T-helper 17 cell (primary cell): ENCODE measurements at places on chromosomes 2 and 18.

- no peak for DNase-seq
These were observed 5.7 kb upstream of the TET3 start for GRCh38 chr2:73979021-73979420.

DNA sequence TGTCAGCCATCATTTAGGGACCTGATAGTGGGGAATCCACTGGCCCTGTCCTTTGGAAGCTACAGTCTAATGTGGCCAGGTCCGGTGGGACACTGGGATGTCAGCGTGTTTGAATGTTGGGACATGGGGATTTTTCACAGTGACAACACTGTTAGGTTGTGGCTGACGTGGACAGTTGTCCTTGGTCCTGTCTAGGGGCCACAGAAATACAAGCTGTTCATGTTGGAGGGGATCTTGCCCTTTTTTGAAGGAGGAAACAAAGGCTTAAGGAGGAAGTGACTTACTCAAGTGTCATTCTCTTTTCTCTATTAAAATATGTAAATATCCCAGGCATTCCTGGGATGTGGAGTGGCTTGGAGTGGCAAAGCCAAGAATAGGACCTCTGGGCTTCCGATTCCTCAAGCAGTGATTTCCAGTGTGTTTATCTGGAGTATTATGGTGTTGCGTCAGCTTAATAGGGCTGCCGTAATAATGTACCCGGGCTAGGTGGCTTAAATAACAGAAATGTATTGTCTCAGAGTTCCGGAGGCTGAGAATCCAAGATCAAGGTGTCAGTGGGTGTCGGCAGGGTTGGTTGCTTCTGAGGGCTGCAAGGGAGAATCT is 8.5 kb downstream of the ACOXL start:
- DNase-seq: no peak

DNA sequence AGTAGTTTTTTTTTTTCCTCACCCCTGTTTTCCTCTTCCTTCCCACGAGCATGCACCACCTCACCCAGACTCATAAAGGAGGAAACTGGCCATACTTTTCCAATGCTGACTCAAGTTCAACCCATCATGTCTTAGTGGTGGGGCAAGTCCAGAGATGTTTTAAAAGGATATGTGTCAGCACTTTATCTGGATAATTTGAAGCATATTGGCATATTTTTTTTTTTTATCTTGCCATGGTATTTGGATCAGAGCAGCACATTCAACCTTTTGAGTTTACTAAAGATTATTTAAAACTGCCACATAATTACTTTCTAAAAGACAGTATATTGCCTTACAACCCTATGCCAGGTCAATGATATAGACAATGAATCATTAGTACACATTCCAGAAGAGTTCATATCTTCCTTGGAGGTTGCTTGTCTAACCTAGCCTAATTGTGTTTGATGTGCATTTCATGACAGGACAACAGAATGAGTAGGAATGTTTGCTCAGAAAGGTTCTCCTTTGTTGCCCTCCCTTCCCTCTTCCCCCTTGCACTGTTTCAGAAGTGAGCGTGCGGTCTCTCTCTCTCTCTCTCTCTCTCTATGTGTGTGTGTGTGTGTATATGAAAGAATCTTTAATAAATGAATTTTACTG is 950.7 kb upstream of the FAM98A start:
- no peak for DNase-seq

DNA sequence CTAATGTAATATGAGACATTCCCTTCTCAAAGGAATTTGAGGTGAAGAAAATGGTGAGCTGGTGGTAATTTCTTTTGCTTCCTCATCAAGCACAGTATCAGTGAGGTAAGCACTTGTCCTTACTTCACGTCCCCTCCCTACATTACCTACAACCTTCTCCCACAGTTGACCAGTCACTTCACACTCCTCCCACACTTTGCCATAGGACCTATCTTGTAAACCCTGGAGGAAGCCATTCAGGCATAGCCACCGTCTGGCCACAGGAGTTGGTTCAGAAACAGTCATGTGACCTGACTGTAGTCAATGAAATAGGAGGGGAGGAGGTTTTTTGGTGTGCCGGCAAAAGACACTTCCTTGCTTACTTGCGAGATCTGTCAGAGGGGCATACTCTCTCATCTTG is 12.1 kb downstream of the ACOXL start:
- DNase-seq: no peak

DNA sequence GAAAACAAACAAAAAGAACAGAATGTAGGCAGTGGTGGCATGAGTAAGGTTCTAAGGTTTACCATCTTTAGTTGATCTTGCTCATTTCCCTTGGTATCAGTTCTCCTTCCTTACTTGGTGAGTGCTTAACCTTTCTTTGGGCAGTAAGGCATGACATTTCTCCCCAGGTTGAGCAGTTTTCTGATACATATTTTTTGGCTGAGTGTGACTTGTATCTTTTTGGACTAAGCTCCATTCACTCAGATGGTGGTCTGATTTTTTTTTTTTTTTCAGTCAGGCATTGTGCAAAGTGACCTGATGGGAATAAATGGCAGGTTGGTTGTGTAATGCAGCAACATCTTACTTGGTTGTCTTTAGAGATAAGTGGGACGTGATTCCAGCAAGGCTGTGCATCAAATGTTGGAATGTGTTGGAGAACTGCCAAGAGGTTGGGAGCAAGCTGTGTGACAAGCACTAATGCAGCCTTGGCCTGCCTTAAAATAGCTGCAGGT is 15.1 kb downstream of the SPTBN1 start:
- no peak for DNase-seq

DNA sequence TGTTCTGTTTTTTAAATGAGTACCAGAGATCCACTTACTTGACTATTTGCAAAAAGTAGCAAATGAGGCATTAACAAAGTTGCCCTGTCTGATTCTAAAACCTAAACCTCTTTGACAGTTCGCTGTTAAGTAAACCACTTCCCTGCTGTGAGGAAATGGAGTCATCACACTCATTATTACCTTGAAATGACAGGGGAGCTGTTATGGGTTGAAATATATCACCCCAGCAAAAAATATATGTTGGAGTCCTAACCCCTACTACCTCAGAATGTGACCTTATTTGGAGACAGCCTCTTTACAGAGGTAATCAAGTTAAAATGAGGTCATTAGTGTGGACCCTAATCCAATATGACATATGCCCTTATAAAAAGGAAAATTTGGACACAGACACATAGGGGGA is 36.1 kb downstream of the DHRS9 start:
- no peak for DNase-seq

DNA sequence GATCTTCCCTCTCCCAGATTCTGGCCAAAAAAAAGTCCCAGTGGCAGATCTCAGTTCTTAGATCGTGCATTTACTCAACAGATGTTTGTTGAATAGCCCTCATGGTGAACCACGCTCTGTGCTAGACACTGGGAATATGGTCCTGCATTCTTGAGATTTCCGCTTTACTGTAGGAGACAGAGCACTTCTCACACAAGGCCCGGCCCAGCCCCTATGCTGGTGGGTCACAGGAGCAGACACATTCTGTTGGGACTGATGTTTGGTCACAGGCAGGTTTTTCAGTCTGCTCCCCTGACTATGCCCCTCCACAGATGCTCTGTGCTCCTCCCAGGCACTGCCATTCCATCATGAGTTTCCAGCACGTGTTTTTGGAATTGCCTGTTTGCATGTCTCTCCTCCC is 110.9 kb downstream of the RAPGEF4 start:
- DNase-seq: no peak

DNA sequence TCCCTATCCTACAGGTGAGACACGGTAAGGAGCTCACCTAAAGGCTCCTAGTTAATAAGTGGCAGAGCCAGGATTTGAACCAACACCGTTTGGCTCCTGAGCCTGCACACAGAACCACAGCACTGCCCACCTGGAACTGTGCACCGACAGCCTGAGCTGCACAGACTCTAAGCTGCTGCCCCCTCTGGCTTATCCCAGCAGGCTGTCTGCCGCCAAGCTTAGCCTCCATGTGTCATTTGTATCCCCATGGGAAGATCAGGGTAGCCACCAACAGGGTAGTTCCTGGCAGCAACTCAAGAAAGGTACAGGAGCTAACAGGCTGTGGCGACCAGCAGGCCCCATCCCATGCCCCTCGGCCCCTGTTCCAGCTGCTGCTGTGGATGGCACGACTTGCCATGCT is 135.7 kb downstream of the LRRC30 start:
- DNase-seq: no peak

GRCh38 chr2:132521341-132521740 is 104.7 kb downstream of the GPR39 start:
- DNase-seq: no peak

GRCh38 chr2:105426626-105427292 is 27.9 kb upstream of the FHL2 start:
- no peak for DNase-seq

DNA sequence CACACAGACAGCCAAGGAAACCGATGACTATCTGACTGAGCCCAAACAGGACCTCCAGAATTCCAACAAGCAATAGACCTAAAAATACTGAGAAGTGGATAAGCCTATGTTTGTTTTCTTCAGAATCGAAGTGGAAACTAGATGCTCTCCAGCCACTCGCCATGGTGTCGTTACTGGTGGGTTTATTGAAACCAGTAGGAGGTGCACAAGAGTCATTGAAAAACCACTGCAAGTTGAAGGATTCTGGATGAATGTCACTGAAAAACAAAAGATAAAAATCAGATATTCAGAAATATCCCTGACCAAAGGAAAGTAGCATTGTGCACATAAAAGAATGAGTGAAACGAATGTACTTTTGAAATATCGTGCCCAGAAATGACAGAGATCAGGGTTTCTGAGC is 15.3 kb downstream of the TM4SF20 start:
- DNase-seq: no peak

- no peak for DNase-seq
These were observed 13.1 kb upstream of the TNS1 start for GRCh38 chr2:218015586-218016521.

DNA sequence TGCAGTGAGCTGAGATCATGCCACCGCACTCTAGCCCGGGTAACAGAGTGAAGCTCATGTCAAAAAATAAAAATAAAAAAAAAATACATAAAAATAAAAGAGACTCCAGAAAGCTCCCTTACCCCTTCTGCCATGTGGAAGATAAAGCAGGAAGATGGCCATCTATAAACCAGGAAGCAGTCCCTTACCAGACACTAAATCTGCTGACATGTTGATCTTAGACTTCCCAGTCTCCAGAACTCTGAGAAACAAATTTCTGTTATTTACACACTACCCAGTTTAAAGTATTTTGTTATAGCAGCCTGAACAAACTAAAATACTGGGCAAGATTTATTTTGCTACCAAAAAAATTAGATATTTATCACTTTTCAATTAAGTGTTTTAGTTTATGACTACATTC is 136.2 kb upstream of the SMAD7 start:
- DNase-seq: no peak

- no peak for DNase-seq
These were observed 36.7 kb downstream of the PRKD3 start for GRCh38 chr2:37287966-37288365.

DNA sequence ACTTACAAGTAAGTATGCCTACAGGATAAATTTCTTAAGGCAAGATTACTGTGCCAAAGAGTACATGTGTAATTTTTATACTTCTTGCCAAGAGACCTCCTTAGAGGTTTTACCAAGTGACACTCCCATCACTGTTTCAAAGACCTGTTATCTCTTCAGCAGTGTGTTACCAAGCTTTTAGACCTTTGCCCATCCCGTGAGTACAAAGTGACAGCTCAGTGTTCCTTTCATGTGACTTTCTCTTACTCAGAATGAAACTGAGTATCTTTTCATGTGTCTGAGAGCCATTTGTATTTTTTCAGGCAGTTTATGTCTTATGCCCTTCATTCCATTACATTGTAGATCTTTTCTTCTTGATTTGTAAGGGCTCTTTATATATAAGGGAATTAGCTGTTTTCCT is 287.5 kb upstream of the SALL3 start:
- no peak for DNase-seq

GRCh38 chr2:150676747-150677383 is 189.4 kb upstream of the RND3 start:
- no peak for DNase-seq

- DNase-seq: no peak
These were observed 569 bp downstream of the TMX3 start for GRCh38 chr18:68714366-68714711.

DNA sequence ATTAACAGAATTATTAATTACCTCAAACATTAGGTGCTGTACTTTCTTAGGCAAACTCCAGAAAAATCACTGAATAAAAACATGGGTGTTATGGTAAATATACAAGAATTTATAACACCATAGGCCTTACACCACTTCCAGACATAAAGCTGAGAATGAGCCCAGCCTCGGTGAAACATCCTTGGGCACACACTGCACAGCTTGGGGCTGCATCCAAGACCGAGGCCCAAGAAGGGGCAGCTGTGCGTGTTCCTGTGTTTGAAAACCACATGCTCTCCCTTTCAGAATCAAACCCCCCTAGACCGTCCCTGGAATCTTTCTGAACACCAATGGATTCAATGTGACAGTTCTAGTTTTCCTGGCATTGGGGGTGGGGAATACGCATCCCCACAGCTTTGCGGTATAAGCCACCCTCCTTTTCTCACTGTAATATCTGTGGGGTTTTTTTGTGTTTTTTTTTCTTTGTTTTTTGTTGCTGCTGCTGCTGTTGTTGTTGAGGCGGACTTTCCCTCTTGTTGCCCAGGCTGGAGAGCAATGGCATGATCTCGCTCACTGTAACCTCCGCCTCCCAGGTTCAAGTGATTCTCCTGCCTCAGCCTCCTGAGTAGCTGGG is 12.9 kb downstream of the ERFE start:
- DNase-seq: no peak
